ENCODE measurements at places on chromosomes 13 and 19. TPM values are rescaled to one million over a fixed set of nuclear protein-coding genes. Genes with fewer than 3 reads are reported as not detected.

Gene SYCN
- polyA plus RNA-seq, result not detected

Gene CCDC169
- 4.5 TPM for polyA plus RNA-seq

Gene CLEC4G
- not detected for polyA plus RNA-seq

Gene PSG3
- polyA plus RNA-seq, result 0.09 TPM

DNA sequence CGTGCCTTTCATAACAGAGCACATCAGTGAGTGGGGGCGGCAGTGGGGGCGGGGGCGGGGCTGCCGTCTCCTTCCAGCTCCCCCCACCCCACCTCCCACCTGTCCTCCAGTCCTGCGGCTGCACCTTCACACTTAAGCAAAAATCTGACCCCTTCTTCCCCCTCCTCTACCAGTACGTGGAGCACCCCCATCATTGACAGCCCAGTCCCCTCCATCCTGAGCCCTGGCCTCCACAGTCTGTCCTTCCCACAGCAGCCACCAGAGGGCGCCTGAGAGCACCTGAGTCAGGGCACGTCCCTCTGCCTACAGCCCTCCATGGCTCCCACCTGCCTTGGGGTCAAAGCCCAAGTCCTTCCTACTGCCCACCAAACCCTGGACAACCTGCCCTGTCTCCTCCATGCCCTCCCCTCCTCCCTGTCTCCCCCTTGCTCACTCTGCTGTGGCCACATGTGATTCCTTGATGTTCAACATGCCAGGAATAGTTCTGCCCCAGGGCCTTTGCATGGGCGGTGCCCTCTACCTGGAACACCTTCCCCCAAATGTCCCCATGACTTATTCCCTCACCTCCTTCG lies 4.0 kb downstream of the EBI3 start:
- DNase-seq, result no peak

DNA sequence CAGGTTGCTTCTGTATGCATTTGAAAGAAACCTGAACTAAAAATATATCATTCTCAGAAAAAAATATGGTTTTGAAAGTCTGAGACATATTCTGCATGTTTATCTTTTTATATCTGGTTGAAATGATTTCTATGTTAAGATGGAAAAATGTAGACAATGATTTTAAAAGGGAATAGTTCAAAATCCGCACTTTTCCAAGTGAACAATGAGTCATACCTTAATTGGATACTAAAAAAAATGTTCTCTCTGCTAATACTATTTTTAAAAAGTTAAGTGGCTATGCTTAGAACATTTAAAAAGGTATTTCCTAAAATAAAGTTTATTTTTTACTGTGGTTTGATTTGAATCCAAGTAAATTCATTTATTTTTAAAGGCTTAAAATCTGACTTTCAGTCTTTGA lies 801.4 kb downstream of the SLITRK6 start:
- DNase-seq, result no peak

Gene TSKS
- polyA plus RNA-seq, result 0.14 TPM

- DNase-seq, result no peak
These were observed 45.4 kb downstream of the ARHGAP35 start for GRCh38 chr19:46906221-46906620.

DNA sequence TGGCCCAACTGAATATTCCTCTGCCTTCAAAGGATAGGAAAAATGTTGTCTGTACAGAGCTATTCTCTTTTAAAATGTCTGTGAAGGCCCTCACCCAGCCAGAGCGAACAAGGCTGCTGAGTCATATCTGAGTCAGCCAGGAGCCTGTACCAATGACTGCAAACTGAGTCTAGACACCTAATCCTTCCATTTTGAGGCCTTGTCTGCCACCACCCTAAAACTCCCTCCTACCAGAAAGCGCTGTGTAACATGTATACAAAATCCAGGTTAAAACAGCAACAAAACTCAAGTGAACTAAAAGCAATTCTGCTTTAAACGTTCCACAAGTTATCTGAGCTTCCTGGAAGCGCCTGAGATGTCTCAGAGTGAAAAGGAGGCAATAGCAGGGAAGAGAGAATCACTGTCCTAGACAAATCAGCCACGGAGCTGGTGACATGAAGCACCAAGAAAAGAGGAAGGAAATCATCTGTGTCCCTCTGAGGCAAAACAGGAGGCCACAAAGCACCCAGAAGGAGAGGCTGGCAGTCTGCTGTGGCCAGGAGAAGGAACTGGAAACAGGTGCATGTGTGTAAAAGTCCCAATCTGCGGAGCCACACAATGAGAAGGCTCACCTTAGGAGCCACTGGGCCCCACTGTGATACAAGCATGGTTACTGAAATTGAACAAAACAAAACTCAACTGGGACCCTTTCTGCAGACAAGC lies 10.2 kb downstream of the DHRS12 start:
- DNase-seq, result no peak

Gene GMIP
- 5.5 TPM for polyA plus RNA-seq

GRCh38 chr13:25171517-25172302 lies at the start of gene AMER2:
Gene AMER2 (minus strand): TSS chr13:25172288. CDS start chr13:25171619, 669 bp downstream.
- DNase-seq, result peak; percentile 45

Gene DCT
- 0.18 TPM for polyA plus RNA-seq

DNA sequence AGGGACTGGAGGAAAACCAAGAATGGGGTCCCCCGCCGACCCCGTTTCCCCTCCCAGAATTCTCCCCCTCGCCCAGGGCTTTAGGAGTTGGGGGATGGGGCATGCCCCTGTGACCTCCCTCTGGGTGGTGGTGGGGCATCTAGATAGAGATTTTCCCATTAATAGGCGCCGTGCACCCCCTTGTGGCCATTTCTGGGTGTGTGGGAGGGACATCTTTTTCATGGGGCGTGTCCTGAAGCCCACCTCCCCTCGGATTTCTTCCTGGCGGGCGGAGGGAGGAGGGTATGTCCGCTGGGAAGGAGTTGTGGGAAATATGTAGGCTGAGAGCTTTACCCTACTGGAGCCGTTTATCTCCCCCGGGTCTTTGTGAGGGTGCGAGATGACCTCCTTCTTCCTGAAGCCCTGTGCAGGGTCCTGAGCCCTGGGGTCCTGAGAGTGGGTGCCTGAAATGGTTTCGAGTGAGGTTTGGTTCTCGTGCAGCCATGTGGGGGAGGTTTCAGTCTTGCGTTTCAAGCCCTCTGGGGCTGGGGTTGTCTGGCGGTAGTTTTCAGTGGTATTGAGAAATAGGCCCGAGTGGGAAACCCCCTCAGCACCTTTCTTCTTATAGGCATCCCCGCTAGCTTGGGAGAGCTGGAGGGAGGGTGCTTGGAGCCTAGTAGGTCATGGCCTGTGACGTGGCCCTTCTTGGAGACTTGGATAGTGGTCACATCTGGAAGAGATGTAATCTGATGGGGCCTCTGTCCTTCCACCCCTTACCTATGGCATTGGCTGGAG lies 1.0 kb downstream of the PRMT1 start:
- peak; percentile 75 for DNase-seq

Gene KL
- 52.6 TPM for polyA plus RNA-seq

DNA sequence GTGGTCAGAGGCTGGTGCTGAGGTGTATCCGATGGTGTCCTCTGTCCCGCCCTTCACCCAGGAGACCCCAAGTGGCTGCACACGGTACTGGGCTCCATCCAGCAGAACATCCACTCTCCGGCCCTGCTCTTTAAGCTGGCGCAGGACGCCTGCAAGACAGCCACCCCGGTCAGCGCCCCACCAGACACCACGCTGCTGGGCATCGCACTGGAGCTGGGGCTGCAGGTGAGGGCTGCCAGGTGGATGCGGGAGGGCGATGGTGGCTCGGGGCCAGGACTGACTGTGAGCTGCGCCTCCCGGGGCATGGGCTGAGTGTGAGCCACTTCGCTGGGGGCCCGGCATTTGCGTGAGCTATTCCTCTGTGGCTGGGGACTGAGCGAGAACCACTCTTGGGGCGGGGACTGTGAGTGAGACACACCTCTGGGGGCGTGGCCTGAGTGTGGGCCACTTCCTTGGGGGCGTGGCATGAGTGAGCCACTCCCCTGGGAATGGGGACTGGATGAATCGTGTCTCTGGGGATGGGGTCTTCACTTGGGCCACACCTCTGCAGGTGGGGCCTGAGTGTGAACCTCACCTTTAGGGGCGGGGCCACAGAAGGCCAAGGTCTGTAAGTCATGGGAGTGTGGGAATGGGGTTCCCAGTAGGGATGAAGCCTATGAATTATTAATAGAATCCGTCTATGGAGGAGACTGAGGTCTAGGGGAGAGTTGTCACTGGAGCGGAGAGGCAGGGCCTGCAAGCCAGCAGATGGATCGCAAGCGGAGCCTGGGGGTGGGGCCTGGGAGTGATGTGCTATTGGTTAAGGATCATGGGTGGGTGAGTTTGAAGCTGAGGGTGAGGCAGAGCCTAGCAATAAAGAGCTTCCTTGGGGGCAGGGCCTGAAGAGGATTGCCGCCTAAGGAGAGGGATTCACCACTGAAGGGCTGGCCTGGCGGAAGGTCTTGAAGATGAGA lies 30.5 kb downstream of the ZSWIM4 start:
- DNase-seq, result no peak

Gene KDELR1
- polyA plus RNA-seq, result 242 TPM

Gene NAT14
- 60.8 TPM for polyA plus RNA-seq

Gene CPB2
- polyA plus RNA-seq, result 0.21 TPM

GRCh38 chr19:46404055-46404752 lies 9.2 kb downstream of the CCDC8 start:
- DNase-seq, result peak; percentile 62

Gene CABP5
- not detected for polyA plus RNA-seq

Data from left renal cortex interstitium (tissue), 4 donors.